Muscle of leg (tissue), 16 donors: ENCODE measurements at places on chromosomes 16 and 17. TPM values are rescaled to one million over a fixed set of nuclear protein-coding genes. Genes with fewer than 3 reads are reported as not detected.

DNA sequence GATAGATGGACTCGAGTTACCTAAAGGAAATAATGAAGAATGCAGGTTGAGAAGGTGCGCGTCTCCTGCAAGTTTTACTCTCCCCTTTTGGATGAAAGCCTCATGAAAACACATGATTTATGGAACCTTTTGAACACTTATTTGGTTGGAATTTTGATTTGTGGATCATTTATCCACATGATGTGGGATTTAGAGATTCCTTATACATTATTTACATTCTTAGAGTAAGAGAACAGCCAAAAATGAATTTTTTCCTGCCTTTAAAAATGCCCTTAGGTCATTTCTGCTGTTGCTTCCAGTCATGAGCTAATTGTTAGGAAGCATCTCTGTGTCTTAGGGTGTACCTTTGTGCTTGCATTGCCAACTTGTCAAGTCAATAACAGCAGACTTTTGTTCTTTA is 99.9 kb downstream of the RPTOR start:
- H3K4me3 ChIP-seq = no peak overlapping the region
- H3K27ac ChIP-seq = no peak overlapping the region
- H3K27me3 ChIP-seq = no peaks in the 10 kb centered on the region
- DNase-seq = no peak

- H3K4me1 ChIP-seq = no peaks in the 10 kb centered on the region
- H3K36me3 ChIP-seq = no peaks in the 10 kb centered on the region
- DNase-seq = no peak
- H3K27me3 ChIP-seq = peaks cover 10% of the 10 kb centered on the region
- H3K4me3 ChIP-seq = no peak overlapping the region
- no peak overlapping the region for H3K27ac ChIP-seq
Observed at GRCh38 chr17:45668316-45668715, 115.8 kb upstream of the CRHR1 start.

GRCh38 chr17:41777574-41778188 is 8.8 kb downstream of the JUP start:
- H3K27me3 ChIP-seq = no peaks in the 10 kb centered on the region
- H3K36me3 ChIP-seq = peaks cover 8% of the 10 kb centered on the region
- no peak overlapping the region for H3K4me3 ChIP-seq
- H3K4me1 ChIP-seq = peaks cover 66% of the 10 kb centered on the region
- peak; percentile 98 for DNase-seq

DNA sequence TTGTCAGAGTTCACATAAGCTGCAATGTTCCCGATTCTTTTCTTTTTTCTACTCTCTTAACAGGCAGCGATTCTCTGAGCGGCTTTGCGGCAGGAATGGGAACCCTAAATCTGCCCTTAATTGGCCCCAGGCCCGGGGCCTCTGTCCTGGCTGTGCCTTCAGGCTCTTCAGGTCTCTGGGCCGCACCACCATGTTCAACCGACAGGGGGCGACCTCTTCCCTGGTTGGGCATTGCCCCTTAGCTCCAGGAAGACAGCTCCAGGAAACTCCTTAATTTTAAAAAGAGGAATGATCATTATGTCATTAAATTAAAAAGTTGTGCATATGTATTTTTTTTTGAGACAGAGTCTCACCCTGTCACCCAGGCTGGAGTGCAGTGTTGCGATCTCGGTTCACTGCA is 20.3 kb downstream of the CACNG5 start:
- H3K27ac ChIP-seq = no peak overlapping the region
- no peaks in the 10 kb centered on the region for H3K4me1 ChIP-seq
- H3K36me3 ChIP-seq = no peaks in the 10 kb centered on the region

GRCh38 chr17:73591296-73592078 is 52.8 kb downstream of the SDK2 start:
- no peaks in the 10 kb centered on the region for H3K27me3 ChIP-seq
- no peaks in the 10 kb centered on the region for H3K36me3 ChIP-seq
- H3K27ac ChIP-seq = no peak overlapping the region
- peaks cover 47% of the 10 kb centered on the region for H3K4me1 ChIP-seq
- H3K4me3 ChIP-seq = no peak overlapping the region

- no peak for DNase-seq
- peaks cover 3% of the 10 kb centered on the region for H3K4me1 ChIP-seq
- no peaks in the 10 kb centered on the region for H3K27me3 ChIP-seq
- no peak overlapping the region for H3K27ac ChIP-seq
Observed at GRCh38 chr16:65054457-65054856, 67.4 kb downstream of the CDH11 start.

DNA sequence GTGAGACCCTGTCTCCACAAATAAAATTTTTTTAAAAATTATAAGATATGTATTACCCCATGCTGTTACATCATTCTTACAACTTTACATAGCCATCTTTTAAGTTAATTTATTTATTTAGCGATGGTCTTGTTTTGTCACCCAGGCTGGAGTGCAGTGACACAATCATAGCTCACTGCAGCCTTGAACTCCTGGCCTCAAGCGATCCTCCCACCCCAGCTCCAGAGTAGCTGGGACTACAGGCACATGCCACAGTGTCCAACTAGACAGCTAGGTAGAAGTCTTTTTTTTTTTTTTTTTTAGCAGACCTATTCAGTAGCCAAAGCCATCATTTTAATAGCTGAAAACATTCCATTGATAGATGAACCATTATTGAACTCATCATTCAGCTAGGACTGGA is 92.7 kb downstream of the NDE1 start:
- H3K27me3 ChIP-seq = no peaks in the 10 kb centered on the region
- H3K27ac ChIP-seq = no peak overlapping the region
- DNase-seq = no peak
- no peaks in the 10 kb centered on the region for H3K4me1 ChIP-seq

DNA sequence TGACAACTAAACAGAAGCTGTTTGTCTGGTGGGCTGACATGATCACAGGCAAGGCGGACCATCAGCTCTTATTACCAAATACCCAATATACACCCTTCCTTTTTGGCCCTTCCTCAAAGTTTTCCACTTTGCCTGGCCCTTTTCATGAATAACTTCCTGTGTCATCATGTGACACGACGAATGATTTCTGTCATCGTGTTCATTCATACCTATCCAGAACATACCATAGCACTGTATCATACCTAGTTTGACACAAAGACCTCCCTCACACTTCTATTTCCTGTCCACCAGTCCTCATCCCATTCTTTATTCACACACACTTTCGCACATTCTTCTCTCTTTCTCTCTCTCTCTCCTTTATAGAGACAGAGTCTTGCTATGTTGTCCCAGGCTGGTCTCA is 131.8 kb downstream of the STX8 start:
- H3K36me3 ChIP-seq = peaks cover 3% of the 10 kb centered on the region
- no peaks in the 10 kb centered on the region for H3K27me3 ChIP-seq
- H3K4me1 ChIP-seq = no peaks in the 10 kb centered on the region
- no peak for DNase-seq

DNA sequence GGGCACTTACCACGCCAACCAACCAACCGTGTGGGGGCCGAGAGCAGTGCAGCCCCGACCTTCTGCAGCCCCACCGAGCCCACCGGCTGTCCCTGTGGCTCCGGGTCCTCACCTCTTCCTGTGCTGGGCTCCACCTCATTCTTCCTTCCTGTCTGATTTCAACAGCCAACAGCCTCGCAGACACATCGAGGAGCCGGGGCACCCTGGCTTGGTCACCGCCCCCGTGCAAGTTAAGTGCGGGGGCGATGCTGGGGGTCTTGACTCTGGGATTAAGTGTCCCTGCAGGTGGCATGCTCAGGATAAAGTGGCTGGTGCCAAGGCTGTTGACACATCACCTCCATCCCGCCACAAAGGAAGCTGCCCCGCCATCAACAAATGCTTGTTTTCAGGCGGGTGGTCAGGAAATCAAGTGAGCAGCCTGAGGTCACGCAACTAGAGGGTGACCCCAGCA is at the start of gene NLRC3:
TSS of gene NLRC3 (minus strand) at position 102 of the 451 bp plus-strand sequence. CDS start 12,367 bp downstream, outside the sequence.
- peak within 1 kb of the TSS; percentile 17 for H3K4me3 ChIP-seq
- H3K27ac ChIP-seq = no peak within 1 kb of the TSS
- no peak for DNase-seq

DNA sequence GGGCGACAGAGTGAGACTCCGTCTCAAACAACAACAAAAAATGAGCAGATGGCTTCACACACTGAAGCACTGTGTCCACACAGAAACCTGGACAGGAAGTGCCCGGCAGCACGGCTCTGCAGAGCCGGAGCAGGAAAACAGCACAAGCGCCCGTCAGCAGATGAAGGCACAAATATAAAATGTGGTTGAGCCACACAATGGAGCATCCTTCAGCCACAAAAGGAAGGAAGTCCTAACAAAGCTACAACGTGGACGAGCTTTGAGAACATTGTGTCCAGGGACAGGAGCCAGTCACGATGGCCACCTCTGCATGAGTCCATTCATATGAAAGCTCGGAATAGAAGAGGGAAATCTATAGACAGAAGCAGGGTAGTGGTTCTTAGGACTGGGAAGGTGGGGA is 15.7 kb downstream of the RHBDF2 start:
- H3K27me3 ChIP-seq = no peaks in the 10 kb centered on the region
- no peaks in the 10 kb centered on the region for H3K36me3 ChIP-seq
- no peak overlapping the region for H3K4me3 ChIP-seq

DNA sequence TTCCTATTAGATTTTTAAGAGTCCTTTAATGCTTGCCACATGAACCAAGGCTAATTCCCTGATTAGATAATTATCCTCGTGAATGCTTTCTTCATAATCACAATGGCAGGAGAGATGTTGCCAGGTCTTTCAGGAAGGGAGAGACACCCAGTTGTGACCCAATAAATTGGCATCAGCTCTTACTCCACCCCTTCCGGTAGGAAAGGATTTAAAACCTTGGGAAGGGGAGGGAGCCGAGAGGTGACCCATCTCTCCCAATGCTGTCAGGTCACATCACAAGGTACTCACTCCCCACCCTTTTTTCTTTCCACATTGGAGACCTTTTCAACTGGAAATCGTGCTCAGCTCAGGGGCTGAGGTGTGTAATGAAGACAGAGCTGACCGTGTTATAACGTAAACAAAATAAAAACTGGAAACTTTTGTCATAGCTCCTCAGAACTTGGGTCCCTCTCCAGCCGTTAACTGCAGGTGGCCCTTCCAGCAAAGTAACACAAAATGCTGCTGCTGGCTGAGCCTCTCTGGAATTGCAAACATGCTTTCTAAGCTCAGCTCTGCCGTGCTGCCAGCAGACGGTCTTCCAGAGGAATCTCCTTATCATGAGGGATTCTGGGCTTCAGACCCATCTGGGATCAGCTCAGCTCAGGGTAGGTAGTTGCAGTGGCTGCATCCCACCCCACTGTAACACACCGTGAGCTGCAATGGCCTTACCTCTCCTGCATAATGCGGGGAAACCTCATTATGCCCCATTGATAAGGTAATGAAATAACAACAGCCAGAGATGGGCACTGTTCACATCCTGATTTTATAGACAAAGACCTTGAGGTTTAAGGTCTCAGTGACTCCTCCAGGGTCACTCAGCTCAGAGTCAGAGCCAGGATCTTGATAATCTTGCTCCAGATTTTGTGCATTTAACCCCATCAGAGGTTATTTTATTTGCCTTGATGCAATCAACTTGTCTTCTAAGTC is 15.6 kb downstream of the TMEM100 start:
- DNase-seq = peak; percentile 38

DNA sequence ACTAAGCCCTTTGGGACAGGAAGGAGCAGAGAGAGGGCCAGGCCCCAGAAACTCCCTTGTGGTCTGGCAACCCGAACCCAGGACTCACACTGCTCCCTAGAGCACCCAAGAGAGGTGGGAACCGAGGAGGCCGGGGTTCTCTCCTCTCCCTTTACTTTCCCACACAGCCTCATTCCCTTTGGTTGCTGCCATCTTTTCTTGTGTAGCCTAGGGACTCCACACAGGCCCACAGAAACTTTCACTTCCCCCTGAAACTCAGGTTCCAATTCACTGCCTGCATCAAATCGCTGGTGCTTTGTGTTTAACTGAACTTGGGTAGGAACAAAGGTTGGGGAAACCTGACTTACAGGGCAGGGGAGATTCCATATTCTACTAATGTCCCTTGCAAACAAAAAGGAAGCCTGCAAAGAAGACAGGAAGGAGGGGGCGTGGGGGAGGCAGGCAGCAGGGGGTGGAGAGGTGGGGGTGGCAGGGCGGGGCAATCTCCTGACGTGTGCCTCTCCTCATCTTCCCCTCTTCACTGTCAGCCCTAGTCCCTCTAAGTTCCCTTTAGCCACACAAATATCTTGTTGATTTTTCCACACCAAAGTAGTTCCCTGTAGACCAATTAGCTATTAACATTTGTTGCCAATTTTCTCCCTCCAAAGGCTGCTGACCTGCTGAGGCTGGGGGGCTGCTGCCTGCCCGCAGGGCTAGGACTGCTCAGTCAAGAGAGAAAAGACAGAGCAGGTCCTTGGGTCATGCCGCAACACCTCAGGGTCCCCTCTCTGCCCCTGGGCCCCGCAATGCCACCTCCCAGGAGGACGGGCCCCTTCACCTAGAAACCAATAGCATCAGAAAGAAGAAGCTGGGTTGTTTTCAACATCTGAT is 8.0 kb downstream of the ST3GAL2 start:
- DNase-seq = peak; percentile 48
- H3K4me1 ChIP-seq = peaks cover 72% of the 10 kb centered on the region
- peak overlapping the region; percentile 87 for H3K27ac ChIP-seq
- no peaks in the 10 kb centered on the region for H3K27me3 ChIP-seq

GRCh38 chr16:55839115-55839514 is 6.2 kb upstream of the CES1 start:
- no peak overlapping the region for H3K27ac ChIP-seq
- no peaks in the 10 kb centered on the region for H3K4me1 ChIP-seq
- no peaks in the 10 kb centered on the region for H3K36me3 ChIP-seq
- no peak overlapping the region for H3K4me3 ChIP-seq
- no peak for DNase-seq

DNA sequence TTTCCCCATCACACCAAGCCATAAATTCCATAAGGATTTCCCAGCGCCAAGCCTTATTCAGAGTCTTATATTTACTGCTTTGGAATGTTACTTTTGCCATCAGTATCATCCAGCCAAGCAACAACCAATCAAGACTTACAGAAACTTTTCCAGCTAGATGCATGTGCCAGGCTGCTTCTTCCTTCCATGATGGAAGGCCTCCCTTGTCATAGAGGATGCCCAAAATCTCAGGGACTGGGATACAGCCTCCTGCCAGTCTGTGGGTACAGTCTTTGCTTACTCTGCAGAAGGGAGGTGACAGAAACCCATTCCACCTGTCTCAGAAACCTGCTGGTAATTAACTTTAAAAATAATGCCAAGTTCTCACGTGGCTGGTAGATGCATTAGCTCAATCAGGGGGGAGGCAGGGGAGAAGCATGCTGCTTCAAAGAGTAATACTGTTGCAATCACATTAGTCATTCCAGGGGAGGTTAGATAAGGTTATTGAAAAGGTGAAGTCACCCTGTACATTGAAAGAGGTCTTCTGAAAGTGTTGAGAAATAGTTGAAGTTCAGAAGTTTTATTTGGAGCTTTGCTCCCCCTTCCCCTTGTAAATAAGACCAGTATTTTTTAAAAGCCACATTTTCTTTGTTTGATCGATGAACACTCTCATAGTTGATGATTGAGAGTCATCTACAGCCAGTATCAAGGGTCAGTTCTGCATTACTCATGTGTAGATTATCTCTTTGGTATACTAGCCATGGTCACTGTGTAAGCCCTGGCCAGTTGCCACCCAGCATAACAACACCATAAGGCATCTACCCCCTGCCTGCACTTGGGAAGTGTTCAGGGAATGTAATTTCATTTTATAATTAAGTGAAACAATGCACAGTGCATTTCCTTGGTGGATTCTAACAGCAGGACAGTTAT is 22.2 kb downstream of the HLF start:
- H3K27me3 ChIP-seq = no peaks in the 10 kb centered on the region
- H3K4me3 ChIP-seq = no peak overlapping the region
- H3K4me1 ChIP-seq = peaks cover 31% of the 10 kb centered on the region
- DNase-seq = peak; percentile 28

The PMP22 gene
- 125 TPM for total RNA-seq

The SLC52A1 gene
- total RNA-seq = 0.04 TPM

The AXIN2 gene
- total RNA-seq = 17.7 TPM

The CAVIN1 gene
- total RNA-seq = 206 TPM

The TPSB2 gene
- 0.89 TPM for total RNA-seq

The ABHD15 gene
- 3.1 TPM for total RNA-seq

The HBA2 gene
- 926 TPM for total RNA-seq

The CAMKK1 gene
- total RNA-seq = 6.3 TPM

The ZDHHC1 gene
- 20.4 TPM for total RNA-seq

The VTN gene
- 0.58 TPM for total RNA-seq

The ATP2A1 gene
- 280 TPM for total RNA-seq
